HFFc6 (cell line): ENCODE measurements at places on chromosomes 1 and 21. TPM values are rescaled to one million over a fixed set of nuclear protein-coding genes. Genes with fewer than 3 reads are reported as not detected.

DNA sequence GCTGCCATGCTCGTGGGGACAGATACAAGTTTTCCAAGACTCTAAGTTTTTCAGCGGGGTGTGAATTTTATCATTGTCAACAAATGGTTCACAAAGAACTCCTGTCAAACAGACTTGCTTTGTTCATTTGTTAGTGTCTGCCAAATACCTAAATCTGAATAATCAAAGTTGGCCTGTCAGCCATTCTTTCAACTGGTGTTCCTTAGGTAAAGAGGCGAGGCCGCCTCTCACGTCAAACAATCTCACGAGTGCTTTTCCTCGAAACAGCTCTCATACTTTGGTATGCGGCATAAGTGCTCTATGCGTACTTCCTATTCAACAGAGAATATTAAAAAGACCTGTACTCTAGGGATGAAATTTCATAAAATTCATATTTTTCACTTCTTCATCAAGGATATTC is 51.4 kb upstream of the KANK4 start:
- no peak for DNase-seq

- DNase-seq = no peak
These were observed 307.3 kb upstream of the USP24 start for GRCh38 chr1:55522353-55522903.

DNA sequence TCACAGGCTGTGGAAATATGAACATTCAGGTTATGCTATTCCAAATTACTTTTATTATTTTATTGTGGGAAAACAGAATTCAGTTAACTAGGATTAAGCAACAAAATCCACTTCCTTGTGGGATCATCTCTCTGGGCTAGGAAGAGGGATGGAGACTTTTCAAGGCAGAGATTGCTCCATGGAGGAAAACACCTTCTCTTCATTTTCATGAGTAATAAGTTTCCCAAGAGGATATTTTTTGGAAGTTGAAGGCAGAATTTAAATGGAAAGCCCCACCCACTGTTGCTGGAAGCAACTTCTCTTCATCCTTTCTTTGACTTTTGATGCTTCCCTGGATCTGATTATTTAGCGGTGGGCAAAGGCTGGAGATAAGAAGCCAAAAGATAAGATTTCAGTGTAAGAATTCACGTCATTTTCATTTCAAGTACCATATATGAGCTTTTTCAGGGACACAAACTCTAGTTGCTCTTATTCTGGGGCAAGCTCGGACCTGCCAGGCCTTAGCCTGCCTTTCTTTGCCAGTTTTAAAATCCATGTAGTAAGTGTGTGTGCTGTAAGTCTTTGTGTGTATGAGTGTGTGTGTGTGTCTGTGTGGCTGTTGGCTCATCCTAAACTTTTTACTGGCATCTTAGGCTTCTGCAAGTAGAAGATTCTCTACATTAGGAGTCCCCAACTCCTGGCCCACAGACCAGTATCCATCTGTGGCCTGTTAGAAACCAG is 11.7 kb upstream of the IL24 start:
- no peak for DNase-seq

DNA sequence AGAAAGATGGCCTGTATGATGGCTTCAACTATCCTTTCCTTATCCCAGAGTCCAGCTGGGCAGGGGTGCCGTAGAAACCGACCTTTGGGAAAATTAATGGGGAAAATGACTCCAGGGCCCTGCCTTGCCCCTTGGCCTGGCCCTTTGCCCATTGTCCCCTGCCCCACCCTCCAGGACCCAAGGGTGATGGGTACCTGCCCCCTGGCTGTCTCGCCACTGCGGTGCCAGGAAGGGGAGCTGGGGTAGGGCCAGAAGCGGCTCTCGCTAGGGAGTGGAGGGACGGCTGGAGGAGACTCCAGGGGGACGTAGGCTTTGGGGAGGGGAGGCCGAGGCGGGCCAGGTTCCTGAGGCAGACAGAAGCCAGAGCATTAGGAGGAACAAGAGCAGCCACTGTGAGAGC is 29.1 kb upstream of the GOLT1A start:
- DNase-seq = no peak

GRCh38 chr1:85062425-85063026 is 14.2 kb upstream of the MCOLN3 start:
- DNase-seq = no peak

DNA sequence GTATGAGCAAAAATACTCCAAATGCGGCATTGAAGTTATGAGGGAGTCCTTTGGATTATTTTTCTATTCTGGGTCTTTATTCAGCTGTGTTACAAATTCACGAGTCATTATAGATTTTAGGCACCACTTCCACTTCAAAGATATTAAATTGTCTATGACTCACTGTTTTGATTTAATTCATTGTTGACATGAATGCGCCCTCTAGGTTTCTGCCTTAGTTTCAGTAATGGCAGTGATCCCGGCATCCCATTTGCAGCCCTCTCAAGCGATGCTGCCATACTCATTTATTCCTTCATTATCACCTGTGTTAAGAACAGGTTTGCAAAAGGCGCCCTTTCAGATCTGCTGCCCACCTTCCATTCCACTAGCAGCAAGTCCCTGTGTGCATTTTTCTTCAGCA is 14.0 kb downstream of the RSPO1 start:
- DNase-seq = no peak

DNA sequence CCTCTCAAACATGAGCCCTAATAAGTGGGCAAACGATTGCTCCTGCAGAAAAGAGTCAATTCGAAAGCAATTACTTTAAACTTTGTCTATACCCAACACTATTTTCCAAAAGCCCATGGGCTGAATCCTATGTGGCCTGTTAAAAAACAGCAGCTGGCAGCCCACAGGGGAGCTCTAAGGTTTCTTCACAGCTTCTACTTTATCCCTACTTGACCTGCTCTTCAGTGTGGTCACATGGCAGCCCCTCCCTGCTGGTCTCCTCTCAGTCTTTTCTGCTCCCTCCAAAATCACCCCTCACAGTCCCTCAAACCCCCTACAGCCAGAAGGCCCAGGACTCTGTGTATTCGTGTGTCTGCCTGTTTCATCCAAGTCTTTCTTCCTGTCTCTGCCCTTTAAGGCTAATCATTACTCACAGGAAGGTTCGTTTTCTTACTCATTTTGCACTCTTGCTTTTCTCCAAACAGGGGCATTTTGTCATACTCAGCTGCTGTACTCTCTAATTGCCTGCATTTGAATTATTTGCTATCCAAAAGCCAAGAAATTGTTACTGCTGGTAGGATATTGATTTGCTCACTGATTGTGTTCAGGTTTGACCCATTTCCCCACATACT is 62.4 kb upstream of the FAM3B start:
- no peak for DNase-seq

Gene GBP2
- total RNA-seq = 0.22 to 0.63 TPM (median 0.35 TPM) in 3 replicates

Gene KCNK2
- total RNA-seq = 56.3 to 85.5 TPM (median 62.7 TPM) in 3 replicates
